ENCODE measurements at places on chromosomes 3 and 15.

DNA sequence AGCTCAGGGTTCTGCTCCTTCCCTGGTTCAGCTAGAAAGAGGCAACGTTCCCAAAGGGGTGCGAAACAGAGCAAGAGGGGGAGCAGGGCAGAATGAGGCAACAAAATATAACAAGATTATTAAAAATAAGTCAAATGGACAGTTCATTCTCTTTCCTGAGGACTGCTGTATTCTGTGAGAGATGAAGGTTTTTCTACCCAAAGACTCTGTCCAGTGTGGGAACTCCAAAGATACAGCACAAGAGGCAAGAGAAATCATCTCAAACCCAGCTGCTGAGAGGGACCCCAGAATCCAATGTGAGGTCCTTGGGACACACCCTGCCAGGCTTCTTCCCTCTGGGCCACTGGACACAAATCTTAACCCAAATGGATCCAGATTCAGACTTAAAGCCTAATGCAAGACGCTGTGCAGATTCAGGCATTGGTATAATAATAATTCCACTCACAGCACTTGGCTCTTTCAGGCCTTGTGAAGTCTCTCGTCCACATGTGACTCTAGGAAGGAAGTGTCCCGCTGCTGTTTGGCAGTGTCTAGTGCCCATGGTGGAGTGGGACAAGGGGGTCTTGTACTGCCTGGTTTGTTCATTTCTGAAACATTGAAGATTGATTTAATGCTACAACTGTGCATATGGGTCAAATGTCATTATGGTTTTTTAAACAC lies 14.5 kb upstream of the ARHGAP31 start:
- DNase-seq, result no peak

GRCh38 chr3:138348754-138349739 lies 668 bp downstream of the MRAS start:
- DNase-seq, result no peak

GRCh38 chr3:190070622-190071347 lies 49.9 kb downstream of the P3H2 start:
- no peak for DNase-seq

GRCh38 chr15:82134461-82134860 lies 88.6 kb upstream of the MEX3B start:
- DNase-seq, result no peak

- no peak for DNase-seq
Measured at GRCh38 chr3:158121295-158121694, 11.4 kb downstream of the RSRC1 start.

DNA sequence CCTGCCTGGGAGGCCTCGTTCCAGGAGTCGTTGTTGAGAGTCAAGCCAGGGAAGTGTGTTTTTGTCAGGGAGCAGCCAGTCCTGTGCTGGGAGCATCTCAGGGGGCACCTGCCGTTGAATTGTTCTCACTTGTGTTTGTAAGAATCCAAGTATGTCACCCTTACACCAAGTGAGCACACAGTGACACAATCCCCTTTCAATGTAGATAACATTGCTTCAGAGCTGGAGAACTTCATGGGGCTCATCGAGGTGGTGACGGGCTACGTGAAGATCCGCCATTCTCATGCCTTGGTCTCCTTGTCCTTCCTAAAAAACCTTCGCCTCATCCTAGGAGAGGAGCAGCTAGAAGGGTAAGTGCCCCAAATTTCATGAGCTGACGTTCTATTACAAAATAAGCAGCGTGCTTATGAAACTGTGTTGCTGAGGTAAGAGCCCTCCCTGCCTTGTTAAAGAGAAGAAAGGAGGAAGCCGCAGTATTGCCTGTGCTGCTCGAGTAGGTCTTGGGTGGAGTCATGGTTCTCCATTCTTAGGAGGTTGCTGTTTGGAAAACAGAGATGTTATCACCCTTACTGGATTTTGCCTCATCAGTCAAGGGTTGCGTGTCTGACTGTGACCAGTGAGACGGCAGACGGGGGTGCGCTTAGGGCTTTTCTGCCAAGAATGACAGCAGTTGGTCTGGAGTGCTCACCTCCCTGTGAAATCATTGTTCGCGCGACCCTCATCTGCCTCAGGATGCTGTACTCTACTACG lies 108.1 kb downstream of the PGPEP1L start:
- DNase-seq, result no peak

DNA sequence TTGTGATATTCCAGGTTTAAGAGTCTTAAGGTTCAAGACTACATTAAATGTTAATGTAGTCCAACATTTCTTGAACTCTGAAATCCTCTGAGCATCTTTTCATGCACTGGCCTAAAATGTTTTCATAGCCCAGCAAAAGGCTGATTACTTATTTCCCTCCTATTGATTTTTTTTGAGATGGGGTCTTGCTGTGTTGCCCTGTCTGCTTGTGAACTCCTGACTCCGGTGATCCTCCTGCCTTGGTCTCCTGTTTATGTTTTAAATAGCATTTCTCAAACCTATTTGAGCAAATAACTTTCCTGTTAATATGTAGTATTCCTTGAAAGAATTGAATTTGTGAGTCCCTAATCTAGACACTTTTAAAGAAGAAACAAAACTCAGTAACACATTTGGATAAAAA lies 133.5 kb downstream of the IGF1R start:
- DNase-seq, result no peak

DNA sequence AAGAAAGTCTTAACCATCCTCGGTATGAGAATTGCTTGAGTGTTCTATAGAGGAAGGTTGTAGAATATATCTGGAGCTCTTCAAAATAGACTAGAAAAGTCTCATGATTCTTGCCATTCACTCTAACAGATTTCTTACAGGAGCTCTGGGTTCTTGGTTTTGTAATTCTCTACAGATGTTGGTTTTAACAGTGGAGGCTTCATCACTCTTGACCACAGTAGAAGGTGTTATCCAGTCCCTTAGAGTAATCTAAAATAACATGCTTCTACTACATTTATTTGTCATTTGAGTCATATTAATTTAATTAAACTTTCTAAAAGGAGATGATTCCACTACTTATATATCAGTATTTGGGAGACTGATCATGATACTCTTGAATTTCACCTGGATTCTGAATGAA lies 9.7 kb downstream of the GTF2E1 start:
- no peak for DNase-seq

DNA sequence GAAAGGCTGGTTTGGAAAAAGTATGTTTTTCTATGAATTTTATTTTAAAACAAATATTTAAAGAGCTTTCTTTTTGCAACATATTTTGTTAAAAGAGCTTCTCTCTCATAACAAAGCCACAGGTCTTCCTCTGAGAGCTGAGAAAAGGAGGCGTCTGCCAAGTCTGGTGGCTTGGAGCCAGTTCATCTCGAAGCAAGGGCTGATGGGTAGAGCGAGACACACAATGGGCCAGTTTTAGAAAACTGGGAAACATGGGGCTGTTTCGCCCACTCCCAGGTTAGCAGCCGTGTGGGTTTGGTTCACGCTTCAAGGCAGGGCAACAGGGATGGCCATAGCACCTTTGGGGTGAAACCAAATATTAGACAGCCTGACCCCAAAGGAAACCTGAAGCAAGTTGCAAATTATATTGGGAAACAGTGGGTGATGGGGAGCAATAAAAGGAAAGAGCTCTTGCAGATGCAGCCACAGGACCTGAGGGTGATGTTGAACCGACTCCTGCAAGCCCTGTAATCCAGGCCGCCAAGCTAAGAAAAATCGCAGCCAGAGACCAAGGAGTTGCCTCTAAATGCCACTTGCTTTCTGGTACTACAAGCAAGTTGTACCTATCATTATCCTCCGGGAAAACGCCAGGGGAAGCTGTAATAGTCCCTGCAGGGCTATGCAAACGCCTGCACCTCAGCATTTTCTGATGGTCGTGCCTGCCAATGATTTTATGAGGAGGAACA lies 88.4 kb upstream of the GALNT15 start:
- no peak for DNase-seq

DNA sequence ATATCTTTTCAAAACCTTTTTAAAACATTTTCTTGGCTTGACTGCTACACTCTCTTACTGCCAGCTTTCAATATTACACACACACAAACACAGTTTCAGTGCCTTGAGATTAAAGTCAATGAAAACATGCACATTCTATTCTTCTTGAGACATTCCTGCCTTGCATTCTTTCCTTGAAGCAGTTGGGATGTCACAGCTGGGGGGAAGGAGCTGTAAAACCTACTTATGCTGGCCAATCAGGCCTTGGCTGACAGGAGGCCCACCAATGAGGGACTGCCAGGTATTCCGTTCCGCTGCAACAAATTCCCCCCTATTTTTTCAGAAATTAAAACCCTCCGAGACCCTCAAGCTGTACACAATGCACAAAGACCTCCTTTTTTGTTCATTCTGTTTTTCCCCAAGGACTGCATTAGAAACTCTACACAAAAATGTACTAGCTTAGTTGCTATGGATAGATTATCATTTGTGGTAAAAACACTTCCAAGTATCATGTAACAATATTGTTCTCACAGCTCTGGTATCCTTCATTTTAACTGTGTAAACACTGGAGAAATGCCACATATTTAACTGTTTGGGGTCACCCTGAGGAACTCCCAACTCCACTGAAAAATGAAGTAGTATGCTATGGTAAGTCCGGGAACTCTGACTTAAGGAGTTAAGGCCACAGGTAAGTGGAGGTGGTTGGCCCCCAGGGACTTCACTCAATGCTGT lies 18.5 kb downstream of the FSTL1 start:
- no peak for DNase-seq

DNA sequence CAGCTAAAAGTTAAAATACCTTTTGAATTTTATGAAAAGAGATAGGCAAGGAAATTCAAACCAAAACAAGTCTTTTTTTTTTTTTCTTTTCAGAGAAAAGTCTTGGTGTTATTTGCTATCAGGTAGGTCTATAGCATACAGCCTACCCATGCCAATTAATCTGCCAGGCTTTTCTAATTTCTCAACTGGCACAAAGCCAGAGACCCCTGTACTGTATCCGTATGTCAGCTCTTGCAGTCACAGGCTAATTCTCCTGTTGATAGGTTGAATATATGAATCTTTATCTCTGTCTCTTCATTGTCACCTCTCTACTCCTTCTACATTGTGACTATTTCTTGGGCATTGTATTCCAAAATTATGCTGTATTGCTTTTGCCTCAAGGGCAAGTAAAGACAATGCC lies 133.4 kb downstream of the IL5RA start:
- no peak for DNase-seq

- DNase-seq, result no peak
Measured at GRCh38 chr15:53791581-53791980, 32.1 kb upstream of the WDR72 start.

- DNase-seq, result no peak
Measured at GRCh38 chr3:107994956-107995715, 95.7 kb downstream of the CD47 start.

GRCh38 chr3:42651248-42652091 lies 2.0 kb upstream of the ZBTB47 start:
- no peak for DNase-seq

DNA sequence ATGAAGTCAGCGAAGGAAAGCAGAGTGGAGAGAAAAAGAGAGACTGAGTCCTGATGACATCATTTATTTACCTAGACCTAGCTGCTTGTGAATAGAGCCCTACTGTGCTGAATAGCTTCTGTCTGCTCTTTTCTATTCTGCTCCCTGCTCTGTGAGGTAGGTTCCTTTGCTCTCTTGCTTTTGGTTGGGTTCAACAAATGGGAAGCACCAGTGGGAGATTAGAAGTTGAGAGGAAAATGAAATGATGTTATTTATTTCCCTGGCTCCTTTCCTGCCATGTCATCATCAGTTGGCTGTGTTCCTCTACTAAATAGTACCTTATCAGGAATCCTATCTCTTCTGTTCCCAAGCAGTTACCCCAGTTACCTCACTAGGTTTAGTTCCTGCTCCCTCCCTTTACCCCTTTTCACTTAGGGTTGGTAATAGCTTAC lies 23.5 kb downstream of the DTWD1 start:
- DNase-seq, result no peak

DNA sequence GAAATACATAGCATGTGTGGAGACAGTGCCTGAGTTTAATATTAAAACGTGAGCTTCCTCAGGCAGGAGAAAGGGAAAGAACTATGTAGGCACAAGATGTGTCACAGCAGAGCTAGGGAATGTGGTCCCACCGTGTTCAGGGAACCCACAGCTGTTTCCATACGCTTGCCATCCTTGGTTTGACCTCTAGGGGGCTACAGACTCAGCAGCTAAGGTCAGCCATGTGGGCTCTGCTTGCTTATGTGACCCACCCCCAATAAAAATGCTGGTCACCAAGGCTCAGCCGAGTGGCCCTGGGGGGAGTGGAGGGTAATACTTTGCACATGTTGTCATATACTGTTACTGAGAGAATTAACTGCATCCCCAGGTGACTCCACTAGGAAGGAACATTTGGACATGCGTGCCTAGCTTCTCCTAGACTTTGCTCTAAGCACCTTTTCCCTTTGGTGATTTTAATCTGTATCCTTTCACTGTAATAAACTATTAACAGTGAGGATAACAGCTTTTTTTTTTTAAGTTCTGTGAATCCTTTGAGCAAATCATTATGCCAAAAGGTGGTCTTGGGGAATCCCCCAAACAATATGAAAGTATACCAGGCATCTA lies 3.3 kb downstream of the TUBGCP5 start:
- DNase-seq, result no peak

DNA sequence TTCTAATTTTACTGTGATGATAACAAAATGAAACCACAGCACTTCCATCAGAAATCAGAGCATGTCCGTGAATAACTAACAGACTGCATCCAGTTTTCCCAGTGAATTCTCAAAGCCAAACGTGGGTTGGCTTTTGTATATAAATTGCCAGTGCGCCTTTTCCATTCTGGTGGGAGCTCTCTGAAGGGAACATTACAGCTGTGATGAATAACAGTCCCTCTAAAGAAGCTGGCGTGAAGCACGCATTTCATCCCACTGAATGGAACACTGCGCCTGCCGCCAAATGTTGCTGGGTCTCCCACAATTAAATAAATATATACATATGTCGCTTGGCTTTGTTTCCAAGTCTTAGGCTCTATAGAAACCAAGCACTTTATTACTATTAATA lies 113.0 kb upstream of the PFN2 start:
- DNase-seq, result no peak

DNA sequence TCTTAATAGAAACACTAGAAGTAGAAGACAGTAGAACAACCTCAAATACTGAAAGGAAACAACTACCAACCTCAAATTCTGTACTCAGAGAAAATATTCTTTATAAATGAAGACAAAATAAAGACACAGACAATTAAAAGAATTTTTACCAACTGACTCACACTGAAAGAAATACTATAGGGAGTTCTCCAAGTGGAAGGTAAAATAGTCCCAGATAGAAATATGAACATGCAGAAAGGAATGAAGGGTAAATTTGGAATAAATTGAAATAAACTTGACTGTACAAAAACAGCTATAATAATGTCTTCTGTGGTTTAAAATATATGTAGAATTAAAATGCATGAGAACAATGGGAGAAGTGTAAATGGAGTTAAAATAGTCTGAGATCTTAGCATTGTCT lies 36.7 kb upstream of the CCDC174 start:
- DNase-seq, result no peak

DNA sequence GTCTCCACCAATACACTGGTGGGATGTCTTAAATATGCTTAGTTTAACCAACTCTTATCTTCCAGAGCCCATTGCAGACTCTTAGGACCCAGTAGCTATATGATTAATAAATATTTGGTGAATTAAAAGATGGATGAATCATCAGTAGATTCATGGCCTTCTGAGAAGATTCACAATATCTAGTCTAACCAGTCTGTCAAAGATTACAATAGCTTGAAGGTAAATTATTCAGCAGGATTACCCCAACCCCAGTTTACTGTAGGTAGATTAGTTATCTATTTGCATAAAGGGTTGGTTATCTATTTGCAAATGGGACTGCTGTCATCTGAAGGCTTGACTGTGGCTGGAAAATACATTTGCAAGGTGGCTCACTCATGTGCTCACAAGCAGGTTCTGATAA lies 239.4 kb upstream of the THRB start:
- DNase-seq, result no peak

Measured in activated CD8-positive, alpha-beta memory T cell treated with anti-CD3 and anti-CD28 coated beads for 1 hour (primary cell).